ENCODE measurements at places on chromosomes 4 and X. TPM values are rescaled to one million over a fixed set of nuclear protein-coding genes. Genes with fewer than 3 reads are reported as not detected.

GABRE gene
- 17.1 TPM for total RNA-seq

DNA sequence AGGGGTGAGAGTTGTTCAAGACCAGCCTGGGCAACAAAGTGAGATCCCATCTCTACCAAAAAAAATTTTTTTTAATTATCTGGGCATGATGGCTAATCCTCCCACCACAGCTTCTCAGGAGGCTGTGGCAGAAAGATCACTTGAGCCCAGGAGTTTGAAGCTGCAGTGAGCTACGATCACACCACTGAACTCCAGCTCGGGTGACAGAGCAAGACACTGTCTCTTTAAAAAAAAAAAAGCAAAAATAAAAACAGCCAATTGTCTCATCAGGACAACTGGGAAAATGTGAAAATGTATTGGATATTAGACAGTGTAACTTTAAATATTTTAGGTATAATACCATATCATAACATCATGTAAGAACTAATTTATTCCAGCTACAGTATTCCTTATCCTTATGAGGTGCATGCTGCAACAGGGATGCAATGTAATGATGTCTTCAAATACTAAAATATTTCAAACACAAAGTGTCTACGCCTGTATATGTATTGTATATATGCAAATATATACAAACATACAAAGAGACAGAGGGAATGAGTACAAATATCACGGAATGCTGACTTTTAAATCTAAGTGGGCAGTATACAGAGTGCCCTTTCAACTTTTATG lies 17.2 kb downstream of the FAM13A start:
- H3K4me1 ChIP-seq, result no peaks in the 10 kb centered on the region
- H3K36me3 ChIP-seq, result no peaks in the 10 kb centered on the region
- DNase-seq, result no peak
- H3K27me3 ChIP-seq, result no peaks in the 10 kb centered on the region

GLUD2 gene
- 0.55 TPM for total RNA-seq

GRCh38 chrX:82589410-82589809 lies 918.7 kb upstream of the POU3F4 start:
- H3K4me1 ChIP-seq, result no peaks in the 10 kb centered on the region
- H3K4me3 ChIP-seq, result no peak overlapping the region
- no peaks in the 10 kb centered on the region for H3K36me3 ChIP-seq
- peak overlapping the region; percentile 29 for H3K27ac ChIP-seq
- DNase-seq, result no peak
- no peaks in the 10 kb centered on the region for H3K27me3 ChIP-seq

DNA sequence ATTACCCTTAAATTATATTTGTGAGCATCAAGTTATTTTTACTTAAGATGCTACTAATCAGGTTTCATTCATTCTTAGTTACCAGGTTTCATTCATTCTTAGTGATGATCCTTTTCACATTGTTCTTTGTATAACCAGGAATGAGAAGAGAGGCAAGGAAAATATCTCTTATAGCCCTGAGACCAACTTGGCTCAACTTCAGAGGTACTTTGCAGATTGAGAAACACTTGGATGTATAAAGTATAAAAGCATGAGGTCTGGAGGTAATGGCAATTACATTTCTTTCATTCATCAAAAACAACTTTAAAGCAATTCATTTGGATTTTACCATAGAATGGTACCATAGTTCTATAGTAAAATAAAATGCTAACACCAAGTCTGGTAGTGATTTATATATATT lies 231.0 kb downstream of the PRDM5 start:
- no peaks in the 10 kb centered on the region for H3K27me3 ChIP-seq
- no peak for DNase-seq
- no peak overlapping the region for H3K4me3 ChIP-seq
- no peaks in the 10 kb centered on the region for H3K36me3 ChIP-seq

DNA sequence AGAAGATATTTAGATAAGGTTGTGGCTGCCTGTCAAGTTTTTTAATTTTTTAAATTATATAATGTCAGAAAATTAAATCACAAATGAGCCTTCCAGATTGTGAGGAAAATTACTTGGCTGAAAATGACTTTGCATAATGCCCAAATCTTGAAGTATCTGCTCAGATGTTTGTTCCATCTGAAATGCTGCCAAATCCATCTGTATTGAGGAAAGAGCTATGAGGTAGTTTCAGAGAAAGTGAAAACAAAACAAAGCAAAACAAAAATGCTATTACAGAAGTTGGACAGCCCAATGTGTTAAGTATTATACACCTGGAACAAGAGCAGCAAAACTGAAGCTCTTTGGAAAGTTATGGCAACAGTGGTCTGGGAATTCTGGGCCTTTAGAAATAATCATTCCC lies 23.3 kb upstream of the GUCY1B1 start:
- H3K27ac ChIP-seq, result no peak overlapping the region
- no peaks in the 10 kb centered on the region for H3K27me3 ChIP-seq
- DNase-seq, result no peak
- no peak overlapping the region for H3K4me3 ChIP-seq
- H3K36me3 ChIP-seq, result no peaks in the 10 kb centered on the region

CACNA1F gene
- total RNA-seq, result not detected

MAGEE1 gene
- 1.1 TPM for total RNA-seq

GRCh38 chr4:98555798-98556445 lies 102.5 kb downstream of the TSPAN5 start:
- no peak for DNase-seq
- H3K4me3 ChIP-seq, result no peak overlapping the region
- no peaks in the 10 kb centered on the region for H3K36me3 ChIP-seq
- H3K4me1 ChIP-seq, result peaks cover 8% of the 10 kb centered on the region
- H3K27ac ChIP-seq, result no peak overlapping the region

GCNA gene
- total RNA-seq, result not detected

MAGEB2 gene
- not detected for total RNA-seq

DNA sequence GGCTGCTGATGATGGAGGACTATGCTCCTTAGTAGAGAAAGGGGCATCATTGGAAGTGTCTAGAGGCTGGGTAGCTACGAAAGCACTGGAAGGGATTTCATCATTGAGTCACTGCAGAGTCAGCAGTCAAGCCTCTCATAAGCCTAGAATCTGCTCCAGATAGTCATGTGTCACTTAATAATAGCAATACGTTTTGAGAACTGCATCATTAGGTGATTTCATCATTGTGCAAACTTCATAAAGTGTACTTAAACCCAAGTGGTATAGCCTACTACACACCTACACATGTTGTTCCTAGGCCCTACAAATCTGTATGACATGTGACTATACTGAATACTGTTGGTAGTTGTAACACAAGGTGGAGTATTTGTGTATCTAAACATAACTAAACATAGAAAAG lies 165.6 kb downstream of the PTTG2 start:
- no peak overlapping the region for H3K27ac ChIP-seq
- H3K36me3 ChIP-seq, result peaks cover 6% of the 10 kb centered on the region
- no peaks in the 10 kb centered on the region for H3K27me3 ChIP-seq
- DNase-seq, result no peak

MAGED4B gene
- 16.1 TPM for total RNA-seq

GNRHR gene
- not detected for total RNA-seq

PLP1 gene
- total RNA-seq, result not detected

GRCh38 chrX:23879380-23880090 lies 28.2 kb downstream of the APOO start:
- no peak overlapping the region for H3K4me3 ChIP-seq
- no peaks in the 10 kb centered on the region for H3K36me3 ChIP-seq
- peaks cover 33% of the 10 kb centered on the region for H3K4me1 ChIP-seq
- no peaks in the 10 kb centered on the region for H3K27me3 ChIP-seq

ARHGAP36 gene
- not detected for total RNA-seq
